GM13977 (cell line): ENCODE measurements at places on chromosomes 16 and 17.
A peak's percentile ranks its signal among the peaks of the same experiment; 100 is the strongest.

DNA sequence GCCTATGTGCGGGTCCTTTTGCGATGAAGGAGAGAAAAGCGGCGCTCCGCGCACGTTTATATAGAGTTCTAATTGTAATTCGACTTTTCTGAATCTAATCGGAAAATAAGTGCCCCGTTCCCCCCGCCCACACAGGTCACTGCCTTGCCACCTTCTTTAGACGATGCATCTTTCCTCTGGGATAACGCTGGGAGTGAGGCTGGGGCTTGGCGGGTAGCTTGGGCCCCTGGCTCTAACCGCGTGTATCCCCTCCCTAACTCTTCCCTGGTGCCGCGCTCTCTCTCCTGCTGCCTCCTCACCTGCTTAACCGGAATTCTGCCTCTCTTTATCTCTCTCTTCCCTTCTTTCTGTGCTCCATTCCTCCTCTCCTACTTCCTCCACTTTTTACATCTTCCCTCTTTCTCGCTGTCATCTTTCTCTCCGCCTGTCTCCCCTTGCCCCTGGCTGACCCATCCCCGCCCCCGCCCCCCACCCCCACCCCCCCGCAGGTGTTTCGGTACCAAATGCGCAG, 2.6 kb downstream of the LHX1 start:
- no peak for DNase-seq

DNA sequence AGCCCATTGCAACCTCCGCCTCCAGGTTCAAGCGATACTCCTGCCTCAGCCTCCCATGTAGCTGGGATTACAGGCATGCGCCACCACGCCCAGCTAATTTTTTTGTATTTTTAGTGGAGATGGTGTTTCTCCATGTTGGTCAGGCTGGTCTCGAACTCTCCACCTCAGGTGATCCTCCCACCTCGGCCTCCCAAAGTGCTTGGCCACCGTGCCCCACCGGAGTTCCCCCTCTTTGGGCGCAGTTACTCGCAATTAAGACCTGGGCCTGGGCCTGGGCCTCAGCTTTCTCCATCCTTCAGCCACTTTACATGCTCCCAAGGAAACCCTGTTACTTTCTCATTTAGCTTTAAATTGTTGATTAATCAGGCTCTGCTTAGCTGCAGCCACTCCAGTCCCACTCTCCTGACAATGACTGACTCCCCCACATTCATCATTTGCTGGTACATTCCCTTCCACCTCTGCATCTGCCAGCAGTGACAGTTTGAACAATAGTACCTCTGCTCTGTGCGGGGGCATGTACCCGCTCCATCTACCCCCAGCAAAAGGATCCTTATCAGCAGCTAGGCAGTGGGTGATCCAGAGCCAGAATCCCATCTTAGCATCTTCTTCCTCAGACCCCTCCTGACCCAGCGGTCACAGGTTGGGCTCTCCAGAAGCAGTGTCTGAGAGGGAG, 47.2 kb upstream of the SLC47A1 start:
- no peak for DNase-seq

- no peak for DNase-seq
These were observed 122.3 kb downstream of the SPACA3 start for GRCh38 chr17:33113991-33114370.

DNA sequence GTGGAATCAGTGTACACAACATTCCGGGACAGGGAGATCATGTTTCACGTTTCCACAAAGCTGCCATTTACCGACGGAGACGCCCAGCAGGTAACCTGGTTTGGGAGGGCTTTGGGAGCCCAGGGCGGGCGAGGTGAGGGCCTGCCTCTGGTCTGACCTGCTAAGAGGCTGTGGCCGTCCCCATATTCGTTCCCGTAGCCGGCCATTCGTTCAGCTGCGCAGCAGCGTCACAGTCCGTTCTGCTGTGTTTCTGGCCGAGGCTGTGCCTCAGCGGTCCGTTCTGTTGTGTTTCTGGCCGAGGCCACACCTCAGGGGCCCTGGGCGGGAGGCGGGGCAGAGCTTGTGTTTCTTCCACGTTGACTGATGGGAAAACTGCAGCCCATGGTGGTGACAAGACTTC, 68.0 kb downstream of the OR1D5 start:
- no peak for DNase-seq

DNA sequence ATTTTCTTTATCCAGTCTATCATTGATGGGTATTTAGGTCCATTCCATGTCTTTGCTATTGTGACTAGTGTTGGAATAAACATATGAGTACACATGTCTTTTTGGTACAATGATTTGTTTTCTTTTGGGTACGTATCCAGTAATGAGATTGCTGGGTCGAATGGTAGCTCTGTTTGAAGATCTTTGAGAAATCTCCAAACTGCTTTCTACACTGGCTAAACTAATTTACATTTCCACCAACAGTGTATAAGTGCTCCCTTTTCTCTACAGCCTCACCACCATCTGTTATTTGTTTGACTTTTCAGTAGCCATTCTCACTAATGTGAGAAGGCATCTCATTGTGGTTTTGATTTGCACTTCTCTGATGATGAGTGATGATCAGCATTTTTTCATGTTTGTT, 103.7 kb downstream of the GOSR1 start:
- DNase-seq: no peak

DNA sequence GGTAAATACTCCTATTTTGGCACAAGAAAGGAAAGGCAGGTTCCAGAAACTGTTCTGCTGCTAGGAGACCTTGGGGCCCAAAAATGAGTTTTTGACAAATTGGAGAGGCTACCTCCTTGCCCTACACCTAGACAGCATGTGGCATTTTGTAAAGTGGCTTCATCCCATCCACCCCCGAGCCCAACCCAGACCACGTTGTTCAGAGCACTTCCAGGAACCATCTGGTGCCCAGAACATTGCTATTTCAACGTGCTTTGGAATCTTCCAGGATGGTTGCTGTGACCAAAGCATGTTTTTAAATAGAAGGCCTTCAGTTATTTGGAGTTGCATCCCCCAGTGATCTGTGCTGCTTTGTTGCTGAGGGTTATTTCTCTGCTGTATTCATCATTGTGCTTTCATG, 116.3 kb upstream of the TOM1L1 start:
- no peak for DNase-seq

- DNase-seq: peak; percentile 90
These were observed 86.4 kb upstream of the LGALS9 start for GRCh38 chr17:27544350-27545131.

GRCh38 chr17:79921411-79922115, 82.3 kb upstream of the CBX4 start:
- DNase-seq: no peak

DNA sequence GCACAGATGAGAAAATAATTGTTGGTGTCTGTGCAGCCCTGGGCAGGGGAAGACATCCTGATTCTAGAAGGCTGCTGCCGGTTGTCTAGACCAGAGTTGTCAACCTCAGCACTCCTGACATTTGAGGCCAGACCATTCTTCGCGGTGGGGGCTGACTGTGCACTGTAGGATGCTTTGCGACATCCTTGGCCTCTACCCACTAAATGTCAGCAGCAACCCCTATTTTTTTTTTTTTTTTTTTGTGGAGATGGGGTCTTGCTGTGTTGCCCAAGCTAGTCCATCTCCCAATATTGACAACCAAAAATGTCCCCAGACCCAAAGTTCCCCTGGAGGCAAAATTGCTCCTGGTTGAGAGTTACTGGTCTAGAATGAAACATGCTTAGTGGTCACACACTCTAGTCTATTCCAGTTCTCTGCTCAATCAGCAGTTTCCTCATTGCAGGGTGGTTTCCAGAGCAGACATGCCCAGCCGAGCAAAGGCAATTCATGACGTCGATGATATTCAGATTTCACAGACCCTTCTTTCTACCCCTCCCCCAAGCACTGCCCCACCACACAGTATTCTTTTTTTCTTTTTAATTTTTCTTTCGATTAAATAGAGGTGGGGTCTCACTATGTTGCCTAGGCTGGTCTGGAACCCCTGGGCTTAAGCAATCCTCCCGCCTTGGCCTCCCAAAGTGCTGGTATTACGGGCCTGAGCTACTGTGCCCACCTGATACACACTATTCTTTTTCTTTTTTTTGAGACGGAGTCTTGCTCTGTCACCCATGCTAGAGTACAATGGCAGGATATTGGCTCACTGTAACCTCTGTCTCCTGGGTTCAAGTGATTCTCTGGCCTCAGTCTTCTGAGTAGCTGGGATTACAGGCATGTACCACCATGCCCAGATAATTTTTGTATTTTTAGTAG, 9.0 kb downstream of the C17orf99 start:
- peak; percentile 78 for DNase-seq

- no peak for DNase-seq
These were observed 28.6 kb downstream of the COG7 start for GRCh38 chr16:23424292-23424958.

GRCh38 chr16:1762879-1763520, 8.3 kb downstream of the NME3 start:
- no peak for DNase-seq
